ENCODE measurements at places on chromosomes 6 and 20.

GRCh38 chr6:142800240-142800639 lies 144.7 kb downstream of the HIVEP2 start:
- no peak for DNase-seq

GRCh38 chr6:52534363-52534762 lies 42.5 kb downstream of the TRAM2 start:
- no peak for DNase-seq

DNA sequence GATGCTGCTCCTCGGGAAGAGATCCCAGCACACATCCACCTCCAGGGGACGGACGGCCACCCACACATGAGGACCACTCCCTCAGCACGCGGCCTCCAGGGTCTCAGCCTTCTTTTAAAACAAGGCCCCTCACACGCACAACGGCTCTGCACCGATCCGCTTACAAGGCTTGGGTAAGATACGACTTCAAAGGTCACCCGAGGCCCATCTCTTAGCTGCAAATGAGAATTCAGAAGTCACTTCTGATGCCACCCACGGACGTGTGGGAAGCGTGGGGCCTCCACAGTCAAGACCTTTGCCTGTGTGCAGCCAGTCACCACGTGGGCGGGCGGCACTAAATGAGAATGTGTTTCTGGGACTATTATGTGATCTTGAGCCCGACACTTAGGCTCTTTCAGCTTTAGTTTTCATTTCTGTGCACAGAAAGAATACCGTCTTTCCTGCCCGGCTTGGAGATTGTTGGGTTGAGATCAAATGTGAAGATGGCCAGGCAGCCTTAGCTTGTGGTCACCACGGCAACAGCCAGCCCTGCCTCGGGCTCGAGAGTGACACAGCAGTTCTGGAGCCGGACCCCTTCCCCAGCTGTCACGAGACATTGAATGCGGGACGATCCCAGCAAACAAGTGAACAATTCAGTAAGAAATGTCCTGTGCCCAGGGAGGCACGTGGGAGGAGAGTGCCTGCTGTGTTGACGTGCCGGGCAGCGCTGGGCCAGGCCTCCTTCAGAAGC lies 91.6 kb downstream of the RAMACL start:
- no peak for DNase-seq

DNA sequence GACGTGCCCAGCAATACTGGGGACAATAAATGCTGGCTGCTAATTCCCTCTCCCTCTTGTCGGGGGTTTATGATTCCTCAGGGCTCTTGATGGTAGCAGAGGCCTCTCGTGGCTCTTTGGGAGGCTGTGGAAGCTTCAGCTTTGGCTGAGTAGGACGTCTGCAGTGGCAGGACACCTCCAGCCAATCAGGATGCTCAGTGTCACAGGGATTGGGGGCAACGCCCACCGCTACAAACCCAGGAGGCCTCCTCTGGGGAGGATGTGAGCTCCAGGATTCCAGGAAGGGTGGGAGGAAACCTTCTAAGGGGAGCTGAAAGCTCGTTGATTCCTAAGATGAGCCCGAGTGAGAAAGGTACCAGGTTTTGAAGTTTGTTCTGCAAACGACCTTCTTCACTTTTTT lies 19.4 kb downstream of the RSPO4 start:
- DNase-seq: no peak

GRCh38 chr20:47668313-47669151 lies 116.7 kb downstream of the SULF2 start:
- no peak for DNase-seq

GRCh38 chr6:163893609-163894189 lies 479.2 kb downstream of the QKI start:
- no peak for DNase-seq

DNA sequence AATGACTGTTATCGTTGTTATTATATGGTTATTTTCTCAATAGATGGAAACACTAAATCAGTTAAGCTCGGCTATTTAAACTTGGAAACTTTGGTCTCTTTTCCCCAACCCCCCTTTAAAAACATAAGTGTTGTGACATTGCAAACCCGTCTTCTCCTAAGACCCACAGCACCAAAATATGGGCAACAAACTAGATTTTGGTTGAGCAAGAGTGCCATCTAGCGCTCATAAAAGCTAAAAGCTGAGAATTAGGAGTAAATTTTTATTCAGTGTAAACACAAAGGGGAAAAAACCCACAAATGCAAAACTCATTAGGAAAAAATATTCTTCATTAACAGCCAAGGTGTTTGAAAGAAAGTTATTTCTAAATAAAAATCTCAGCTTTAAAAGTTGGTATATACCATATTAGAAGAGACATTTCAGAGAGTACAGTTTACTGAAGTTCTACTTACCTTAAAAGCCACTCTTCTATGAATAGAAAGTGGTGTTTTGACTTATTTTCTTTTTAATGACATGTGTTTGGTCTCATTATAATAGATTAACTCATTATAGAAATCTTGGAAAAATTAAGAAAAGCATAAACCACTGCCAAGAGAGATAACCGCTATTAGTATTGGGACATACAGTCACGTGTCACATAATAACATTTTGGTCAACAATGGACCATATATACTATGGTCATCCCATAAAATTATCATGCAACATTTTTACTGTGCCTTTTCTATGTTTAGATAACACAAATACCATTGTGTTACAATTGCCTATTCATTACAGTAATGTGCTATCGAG lies 21.1 kb downstream of the SESN1 start:
- peak; percentile 78 for DNase-seq

- DNase-seq: peak; percentile 90
Measured at GRCh38 chr6:155026022-155026705, 31.0 kb downstream of the TIAM2 start.

- DNase-seq: no peak
Measured at GRCh38 chr20:36642136-36642535, 3.9 kb downstream of the SLA2 start.

DNA sequence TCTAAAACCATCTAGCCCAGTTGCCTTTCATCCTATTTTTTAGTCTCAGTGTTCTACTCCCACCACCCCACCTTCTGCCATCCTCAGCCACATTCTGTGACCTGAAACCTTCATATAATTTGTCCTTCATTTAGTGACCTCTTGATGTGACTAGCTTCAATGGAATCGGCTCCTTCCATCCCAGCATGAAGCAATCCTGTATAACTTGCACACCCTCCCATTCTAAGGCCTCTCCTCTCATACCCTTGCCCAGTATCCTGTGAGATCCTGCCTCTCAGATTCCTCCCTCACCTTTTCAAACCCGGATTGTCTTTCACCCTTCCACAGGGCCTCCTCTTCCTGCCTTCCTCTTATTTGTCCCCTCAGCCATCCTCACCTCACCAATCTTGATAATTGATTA lies 3.1 kb downstream of the ZNF76 start:
- DNase-seq: no peak

DNA sequence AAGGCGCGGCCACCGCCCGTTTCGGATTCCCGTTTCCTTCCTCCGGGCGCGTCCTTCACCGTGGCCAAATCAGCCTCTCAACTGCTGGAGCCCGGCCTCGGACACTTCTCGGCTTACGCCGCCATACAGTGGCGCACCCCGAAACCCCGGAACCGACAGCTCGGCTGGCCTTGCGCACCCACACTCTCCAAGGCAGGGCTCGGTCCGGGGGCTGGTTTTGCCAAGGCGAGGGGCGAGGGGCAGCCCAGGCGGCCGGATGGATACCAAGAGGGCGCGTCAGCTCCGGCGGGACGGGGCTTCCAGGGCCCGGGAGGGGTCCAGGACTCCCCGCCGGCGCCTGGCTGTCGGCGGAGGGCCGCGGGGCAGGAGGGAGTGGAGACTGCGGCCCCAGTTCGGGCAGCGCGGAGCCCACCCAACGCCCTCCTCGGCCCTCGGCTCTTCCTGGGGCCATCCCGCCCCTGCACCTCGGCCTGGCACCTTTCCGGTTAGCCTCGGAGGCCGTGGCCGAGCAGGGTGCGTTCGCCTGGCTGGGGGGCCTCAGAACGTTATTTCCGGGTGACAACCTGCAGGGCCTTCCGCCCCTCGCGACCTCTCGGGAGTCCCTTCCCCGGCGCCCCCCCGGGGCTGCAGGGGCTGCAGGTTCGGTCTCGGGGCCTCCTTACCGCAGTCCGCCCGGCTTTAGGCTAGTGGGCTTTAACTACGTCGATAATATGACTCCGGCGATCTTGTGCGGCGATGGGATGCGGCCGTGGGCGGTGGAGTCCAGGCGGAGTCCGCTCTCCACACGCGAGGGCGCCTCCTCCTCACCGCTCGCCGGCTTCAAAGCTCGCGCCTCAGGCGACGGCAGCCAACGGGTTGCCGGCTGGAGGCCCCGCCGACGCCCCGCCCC lies 697 bp upstream of the CEP43 start:
- no peak for DNase-seq

GRCh38 chr6:66814156-66814555 lies 1107.1 kb upstream of the EYS start:
- DNase-seq: peak; percentile 6

DNA sequence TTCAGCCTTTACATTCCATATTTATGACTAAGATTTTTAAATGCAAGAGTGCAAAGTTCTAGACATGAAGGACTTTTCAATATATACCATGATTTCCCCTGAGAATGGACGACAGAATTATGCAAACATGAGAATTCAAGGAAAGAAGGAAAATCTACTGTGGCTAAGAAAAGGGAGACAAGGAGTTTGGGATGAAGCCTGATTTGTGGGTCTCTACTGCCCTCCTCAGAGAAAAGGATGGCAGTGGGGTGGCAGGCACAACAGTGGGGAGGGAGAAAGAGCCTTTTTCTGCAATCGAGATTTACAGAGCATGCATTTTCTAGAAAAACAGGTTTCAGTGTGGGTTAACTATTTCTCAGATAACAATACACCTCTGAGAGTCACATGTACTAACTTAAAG lies 466.9 kb upstream of the NRSN1 start:
- peak; percentile 14 for DNase-seq

DNA sequence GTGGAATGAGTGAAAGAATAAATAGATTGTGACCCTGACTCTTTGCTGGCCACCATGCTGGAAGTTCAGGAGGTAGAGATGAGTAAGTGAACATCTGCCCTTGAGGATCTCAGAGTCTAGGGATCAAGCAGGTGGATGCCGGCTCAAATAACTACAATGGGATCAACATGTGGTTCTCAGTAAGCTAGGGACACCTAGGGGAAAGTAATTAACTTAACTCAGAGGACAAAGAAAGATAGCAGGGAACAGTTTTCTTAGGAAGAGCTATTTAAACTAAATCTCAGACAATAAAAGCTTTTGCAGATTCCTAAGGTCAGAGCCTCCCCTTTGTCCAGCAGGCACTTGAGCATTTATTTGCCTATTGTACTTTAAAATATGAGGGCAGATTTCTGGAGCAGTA lies 29.1 kb downstream of the SLC13A3 start:
- no peak for DNase-seq

- peak; percentile 61 for DNase-seq
Measured at GRCh38 chr20:61731363-61732181, 334.1 kb downstream of the TAF4 start.

DNA sequence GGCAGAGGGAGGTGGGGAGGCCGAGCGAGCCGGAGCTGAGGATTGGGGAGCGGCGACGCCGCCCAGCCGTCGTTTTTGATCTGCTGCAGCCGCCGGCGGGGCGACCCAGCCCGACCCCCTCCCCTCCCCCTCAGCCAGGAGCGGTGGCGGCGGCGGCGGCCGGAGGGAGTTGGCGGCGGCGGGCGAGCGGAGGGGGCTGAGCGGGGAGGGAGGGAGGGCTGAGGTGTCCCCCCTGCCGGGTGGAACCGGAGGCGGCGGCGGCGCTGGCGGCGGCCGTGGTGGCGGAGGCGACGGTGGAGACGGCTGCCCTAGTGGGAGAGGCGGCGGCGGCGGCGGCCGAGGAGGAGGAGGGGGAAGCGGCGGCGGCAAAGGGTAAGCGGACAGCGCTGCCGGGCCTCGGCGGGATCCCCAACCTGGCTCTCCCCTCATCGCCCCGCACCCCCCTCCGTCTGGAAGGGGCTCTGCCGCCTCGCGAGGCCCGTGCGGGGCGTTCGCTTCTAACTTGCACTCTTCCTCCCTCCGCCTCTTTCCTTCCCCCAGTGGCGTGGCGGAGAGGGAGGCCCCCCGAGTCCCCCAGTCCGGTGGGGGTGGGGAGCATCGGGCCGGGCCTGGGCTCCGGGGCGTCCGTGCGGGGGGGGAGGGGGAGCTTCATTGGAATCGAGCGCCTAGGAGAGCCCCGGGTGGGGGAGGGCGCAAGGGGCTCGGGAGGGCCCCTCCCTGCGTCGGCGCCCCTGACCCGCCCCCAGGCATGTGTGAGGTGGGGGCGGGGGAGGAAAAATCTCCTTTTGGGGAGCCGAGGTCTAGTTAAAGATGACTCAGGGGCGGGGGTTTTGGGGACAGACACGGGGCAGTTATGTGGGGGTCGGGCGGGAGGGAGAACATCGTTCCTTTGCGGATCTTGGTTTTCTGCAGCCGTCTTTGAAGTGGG lies at the start of gene TAB2:
Gene TAB2 (plus strand): TSS at position 69 of the 928 bp plus-strand sequence. CDS start 52,286 bp downstream, outside the sequence.
- DNase-seq: peak; percentile 23

GRCh38 chr6:156948807-156949206 lies 171.6 kb downstream of the ARID1B start:
- DNase-seq: peak; percentile 87

DNA sequence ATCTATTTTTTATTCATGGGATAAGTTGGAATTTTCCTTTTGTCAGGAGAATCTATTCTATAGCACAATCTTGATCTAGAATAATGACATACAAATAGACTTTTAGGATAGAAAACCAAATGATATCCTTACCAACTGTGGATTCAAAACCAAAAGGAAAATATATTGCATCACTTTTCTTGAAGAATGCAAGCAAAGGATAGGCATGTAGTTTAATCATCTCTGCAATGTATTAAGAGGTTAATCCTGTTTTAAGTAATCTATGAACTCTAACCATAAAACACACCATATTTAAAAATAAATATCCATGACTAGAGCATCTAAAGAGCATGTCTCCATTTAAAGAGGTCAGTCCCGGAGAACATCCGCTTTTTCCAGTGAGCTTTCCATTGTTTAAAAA lies 106.7 kb upstream of the CNKSR3 start:
- no peak for DNase-seq

GRCh38 chr6:140957386-140957785 lies 1175.3 kb upstream of the GJE1 start:
- DNase-seq: no peak

- no peak for DNase-seq
Measured at GRCh38 chr20:4578375-4578774, 143.3 kb upstream of the PRND start.

DNA sequence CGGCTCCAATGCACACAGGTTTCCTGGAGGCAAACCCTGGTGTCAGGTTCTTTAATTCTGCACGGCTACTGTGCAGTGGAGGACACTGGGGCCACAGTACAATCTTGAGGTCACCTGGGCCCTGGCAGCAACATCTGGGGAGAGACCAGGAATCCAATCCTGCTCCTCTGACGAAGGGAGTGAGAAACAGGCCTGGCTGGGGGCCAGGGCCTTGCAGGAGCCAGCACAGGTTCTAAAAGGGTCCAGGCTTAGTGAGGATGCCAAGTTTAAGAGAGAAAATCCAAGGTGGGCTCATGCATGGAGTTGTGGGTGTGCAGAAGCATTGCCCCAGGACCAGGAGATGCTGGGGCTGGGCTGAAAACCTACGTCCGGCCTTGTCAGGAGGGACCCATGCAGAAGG lies 12.6 kb upstream of the THBS2 start:
- DNase-seq: no peak

Measured in astrocyte of the spinal cord (primary cell).